Stimulated activated CD4-positive, alpha-beta T cell treated with anti-CD3 and anti-CD28 coated beads, Interleukin-2, amount 100 ng/mL, for 4 hours (primary cell): ENCODE measurements at places on chromosomes 16 and 17.

DNA sequence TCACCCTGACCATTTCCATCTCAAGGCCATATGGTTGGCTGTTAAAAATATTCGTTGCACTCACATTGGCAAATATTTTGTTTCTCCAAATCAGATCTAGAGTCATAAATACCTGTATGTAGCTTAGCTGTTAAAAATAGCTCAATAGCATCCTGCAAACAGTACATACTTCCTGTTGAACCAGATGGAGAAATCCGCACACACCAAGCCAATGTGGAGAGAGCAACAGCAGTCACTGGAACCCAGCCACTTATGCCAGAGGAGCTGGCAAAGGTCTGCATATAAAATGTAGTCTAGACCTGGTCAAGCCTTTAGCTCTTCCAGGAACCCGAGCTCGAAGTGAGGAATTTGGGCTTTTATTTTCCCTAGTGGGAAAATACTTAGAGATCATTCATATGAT lies 146.4 kb upstream of the KCNJ16 start:
- DNase-seq, result no peak

DNA sequence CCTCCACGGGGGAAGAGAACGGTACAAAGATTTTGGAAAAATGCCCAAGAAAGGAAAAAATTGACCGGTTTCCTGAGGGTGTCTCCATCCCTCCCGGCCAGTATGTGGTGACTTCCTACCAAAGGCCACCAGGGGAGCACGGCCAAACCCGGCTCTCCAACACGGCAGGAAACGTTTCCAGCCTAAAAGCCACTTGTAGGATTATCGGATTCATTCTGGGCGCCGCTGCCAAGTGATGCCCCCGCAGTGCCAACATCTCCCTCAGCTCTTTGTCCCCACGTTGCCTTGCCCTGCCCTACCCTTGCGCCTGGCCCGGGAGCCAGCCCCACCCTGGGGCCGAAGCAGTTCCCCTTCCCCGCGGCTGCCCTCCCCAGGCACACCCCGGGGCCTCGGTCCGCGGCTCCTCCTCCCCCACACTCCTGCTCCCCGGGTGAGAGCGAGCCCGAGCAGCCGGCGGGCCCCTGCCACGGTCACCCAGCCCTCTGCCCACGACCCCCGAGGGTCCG lies 688 bp downstream of the CRK start:
- no peak for DNase-seq

DNA sequence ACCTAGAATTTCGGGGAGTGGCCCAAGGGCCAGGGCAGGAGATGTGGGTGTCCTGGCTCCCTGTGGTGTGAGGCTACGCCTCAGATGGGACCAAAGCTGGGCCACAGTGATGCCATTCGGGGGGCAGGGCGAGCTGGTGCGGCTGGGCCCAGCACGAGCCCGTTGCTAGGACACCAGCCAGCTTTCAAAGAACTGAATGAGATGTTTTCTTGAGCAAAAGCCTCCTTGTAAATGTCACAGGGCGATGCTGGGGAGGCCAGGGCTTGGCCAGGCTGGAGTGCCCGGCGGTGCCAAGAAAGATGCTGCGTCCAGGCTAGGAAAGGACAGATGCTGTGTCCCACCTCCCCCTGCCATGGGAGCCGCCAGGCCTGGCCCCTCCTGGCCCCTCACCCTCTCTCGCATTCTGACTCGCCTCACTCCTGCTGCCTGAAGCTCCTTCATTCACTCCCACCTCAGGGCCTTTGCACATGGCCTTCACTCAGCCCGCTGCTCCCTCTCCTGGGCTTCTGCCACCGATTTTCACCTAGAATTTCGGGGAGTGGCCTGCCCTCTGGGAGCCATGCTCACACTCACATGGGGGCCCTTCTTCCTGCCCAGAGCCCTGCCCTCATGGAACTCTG lies 39.1 kb downstream of the CPNE2 start:
- no peak for DNase-seq

DNA sequence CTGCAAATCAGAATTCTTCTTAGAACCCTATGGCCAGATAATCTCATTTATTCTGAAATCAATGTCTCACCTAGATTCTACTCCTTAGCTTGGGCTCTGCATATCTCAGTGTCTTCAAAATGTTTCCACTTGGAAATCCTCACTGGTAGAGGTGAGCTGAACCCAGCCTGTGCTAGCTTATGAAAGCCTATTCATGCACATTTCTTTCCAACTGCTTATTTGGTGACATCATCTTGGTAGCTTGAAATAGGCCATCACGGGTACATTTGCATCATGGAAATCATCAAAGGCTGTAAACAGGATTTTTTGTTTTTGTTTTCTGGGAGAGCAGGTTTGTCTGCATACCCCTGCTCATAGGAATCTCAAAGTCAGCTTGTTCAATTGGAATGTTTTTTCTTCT lies 130.8 kb downstream of the KCNJ18 start:
- no peak for DNase-seq

DNA sequence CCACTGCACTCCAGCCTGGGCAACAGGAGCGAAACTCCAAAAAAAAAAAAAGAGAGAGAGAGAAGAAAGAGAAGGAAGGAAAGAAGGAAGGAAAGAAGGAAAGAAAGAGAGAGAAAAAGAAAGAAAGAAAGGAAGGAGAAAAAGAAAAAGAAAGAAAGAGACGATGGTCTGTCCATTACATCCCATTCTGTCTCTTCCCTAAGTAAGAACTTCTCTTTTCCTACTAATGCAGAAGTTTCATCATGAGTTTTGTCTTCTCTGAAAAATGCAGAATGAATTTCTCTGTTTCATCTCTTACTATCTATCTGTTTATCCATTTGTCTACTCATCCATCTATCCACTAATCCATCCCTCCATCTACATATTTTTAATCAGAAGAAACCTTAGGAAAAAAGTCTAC lies 94.9 kb upstream of the MED13 start:
- no peak for DNase-seq

GRCh38 chr17:62578757-62579487 lies 48.5 kb upstream of the MRC2 start:
- no peak for DNase-seq
